ENCODE measurements at places on chromosomes 1 and 21.

- no peak for DNase-seq
Measured at GRCh38 chr1:170678027-170678600, 14.2 kb downstream of the PRRX1 start.

DNA sequence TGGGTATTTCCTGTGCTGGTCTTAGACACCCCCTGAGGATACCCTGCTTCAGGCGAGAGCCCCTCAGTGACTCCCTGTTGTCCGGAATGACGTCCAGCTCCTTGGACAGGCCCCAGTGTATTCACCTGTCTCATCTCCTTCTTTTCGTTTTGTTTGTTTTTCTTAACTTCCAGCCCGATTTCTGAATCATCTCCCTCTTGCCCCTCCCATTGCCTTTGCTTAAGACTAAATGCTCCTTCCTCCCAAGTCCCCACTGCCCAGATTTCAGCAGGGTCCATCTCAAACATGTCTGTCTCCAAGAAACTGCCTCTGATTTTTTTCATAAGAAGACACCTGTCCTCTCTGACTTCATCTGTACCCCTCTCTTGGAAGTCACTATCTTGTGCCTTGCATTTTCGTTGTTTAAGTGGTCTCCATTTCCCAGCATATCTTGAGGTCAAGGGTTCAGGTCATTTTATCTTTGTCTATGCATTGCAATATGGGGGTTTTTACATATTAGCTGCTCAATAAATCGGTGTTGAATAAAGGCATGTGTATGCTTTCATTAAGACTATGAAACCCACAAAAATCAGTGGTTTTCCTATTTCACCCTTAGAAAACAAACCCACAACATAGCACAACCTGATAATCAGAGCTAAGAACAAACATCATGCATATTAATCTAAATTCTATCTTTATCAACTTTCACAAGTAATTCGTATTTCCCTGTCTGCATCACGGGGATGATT is 58.4 kb upstream of the LGALS8 start:
- no peak for DNase-seq

- DNase-seq: no peak
Measured at GRCh38 chr1:6262555-6263420, 1.9 kb upstream of the GPR153 start.

DNA sequence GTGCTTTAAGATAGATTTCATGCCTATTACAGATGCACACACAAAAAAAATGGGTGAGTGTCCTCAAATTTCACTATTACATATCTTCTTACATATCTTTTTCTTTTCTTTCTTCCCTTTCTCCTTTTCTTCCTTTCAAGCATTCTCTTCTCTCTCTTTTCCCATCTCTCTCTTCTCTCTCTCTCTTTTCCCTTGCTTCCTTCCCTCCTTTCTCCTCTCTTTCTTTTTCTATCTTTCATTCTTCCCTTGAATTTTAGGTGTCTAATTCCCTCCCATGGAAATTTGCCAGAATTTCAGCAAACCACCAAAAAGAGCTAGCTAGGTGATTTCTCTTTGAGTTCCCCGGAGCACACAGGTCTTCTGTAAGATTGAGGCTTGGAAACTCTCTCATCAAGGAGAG is 395.3 kb upstream of the RUNX1 start:
- DNase-seq: no peak

DNA sequence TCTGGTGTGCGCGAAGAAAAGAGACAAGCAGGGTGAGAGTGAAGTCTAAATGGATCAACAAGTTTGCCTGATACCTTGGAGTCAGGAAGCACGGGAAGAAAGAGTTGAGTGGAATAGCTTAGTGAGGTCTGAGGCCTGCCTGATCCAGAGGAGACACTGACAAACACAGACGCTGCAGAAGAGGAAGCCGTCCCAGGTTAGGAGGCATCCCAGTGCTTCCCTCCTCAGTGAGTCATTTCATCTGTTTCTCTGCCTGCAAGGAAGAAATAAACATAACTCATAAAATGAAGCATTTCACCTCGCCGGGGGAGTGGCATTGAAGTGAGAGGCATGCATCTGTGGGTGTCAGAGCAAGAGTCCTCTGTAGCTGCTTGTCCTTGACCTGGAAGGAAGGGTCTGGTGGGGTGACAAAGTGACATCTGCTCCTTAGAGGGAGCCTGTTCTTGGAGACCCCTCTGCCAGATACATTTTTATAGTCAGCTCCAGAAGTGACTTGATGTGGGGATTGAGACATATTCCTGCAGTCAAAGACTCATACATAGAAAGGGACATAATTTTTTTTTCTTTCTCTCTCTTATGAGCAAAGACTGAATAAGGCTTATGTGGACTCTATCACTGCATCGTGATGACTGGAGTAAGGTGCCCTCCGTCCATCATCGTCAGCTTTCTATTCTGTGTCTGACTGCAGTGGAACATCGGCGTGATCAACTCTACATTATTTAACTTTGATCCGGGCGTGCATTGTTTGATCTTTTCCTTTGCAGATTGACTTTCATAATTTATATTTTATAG is 256.7 kb downstream of the KIF26B start:
- DNase-seq: no peak

DNA sequence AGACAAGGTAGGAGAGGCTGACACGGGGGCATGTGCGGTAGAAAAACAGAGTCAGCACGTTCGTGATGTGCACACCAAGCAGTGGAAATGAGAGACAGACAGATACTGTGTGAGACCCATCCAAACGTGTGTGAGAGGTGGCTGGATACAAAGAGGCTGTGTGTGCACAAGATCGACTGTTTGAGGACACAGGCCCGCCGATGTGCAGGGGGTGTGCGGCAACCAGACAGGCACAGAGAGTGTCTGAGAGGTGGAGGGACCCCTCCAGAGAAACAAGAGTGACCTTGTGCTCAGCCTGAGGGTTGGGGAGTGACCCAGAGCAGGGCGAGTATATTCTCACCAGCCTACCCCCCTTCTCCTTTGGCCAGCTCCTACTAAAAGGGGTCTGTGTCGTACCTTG is 97.8 kb upstream of the IPO9 start:
- DNase-seq: no peak

DNA sequence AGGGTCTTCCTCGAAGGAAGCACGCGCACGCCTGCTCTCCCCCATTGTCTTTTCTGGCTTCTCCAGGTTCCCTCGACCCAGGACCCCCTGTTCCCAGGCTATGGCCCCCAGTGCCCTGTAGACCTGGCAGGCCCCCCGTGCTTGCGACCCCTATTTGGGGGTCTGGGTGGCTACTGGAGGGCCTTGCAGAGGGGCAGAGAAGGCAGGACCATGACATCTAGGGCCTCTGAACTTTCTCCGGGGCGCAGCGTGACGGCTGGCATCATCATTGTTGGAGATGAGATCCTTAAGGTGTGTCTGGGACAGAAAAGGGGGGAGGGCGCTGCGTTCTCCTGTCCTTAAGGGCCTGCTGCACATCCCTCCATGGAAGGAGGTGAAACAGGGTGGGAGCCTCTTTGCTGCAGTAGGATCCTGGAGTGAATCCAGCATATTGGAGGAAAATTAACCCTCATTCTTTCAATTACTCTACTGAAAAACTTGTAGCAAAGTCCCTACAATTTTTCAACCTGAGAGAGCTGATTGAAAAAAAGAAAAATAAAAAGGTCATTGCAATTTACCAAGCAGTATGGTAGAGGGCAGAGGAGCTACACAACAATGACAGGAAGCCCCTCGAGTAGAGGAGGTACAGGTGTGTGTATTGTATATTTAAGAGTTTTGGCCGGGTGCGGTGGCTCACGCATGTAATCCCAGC is 777 bp downstream of the FLAD1 start:
- DNase-seq: no peak

GRCh38 chr1:229920683-229921082 is 146.4 kb upstream of the GALNT2 start:
- DNase-seq: no peak

- no peak for DNase-seq
Measured at GRCh38 chr1:32985226-32985625, 20.6 kb upstream of the RNF19B start.

DNA sequence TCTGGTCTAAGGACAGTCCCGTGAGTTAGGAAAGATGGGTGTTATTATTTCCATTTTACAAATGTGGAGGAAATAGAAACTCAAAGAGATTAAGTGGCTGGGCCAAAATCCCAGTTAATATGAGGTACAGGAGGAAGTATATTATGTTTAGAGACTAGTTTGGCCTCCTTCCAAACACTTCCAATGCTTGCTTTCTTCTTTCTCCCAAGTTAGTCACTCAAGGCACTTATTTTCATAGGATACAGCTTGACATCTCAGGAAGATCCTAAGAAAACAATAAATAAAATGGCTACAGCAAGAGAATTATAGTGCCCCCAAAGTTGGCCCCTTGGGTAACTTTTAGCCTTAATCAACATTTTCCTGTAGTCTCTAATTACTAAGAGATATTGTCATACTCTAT is 47.5 kb upstream of the IPO9 start:
- DNase-seq: no peak

DNA sequence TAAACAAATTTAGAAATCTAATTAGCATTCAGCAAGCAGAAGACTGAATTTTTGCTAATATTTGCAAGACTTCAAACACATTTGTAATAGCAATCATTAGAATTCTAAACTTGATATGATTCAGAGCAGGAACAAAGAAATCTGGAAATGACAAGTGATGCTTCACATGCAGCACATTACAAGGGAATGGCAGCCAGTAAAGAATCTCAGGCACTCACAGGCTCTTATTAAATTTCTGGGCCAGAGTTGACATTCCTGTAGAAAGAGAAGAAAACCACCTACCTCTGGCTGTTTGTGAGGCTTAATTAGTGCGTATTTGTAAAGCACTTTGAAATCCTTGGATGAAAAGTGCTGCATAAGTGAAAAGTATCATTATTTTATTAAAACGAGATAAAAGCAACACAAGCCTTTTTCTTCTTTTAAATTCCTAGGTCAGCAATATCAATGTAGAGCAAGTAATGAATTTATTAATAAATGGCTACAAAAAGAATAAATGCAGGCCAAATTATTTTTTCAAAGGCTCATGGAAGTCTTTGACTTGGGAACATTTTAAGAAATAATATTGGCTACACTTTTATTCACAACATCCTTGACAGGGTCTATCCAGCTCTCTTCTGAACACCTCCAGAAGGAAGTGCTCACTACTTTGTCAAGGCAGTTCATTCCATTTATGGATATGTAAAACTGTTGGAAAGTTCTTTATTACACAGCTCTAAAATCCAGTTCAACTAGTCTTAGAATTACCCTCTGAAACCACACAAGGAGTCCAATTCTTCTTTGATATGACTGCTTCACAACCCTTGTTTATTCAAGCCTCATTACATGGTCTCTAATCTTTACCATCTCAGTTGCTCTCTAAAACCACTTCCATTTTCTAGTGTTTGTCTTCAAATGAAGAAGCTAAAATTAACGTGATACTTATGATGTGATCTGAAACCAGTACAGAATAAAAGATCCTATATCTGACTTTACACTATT is 32.1 kb upstream of the SCYL3 start:
- no peak for DNase-seq

Measured in bone marrow (tissue), 2 donors.